ENCODE measurements at places on chromosomes 7 and 10.

DNA sequence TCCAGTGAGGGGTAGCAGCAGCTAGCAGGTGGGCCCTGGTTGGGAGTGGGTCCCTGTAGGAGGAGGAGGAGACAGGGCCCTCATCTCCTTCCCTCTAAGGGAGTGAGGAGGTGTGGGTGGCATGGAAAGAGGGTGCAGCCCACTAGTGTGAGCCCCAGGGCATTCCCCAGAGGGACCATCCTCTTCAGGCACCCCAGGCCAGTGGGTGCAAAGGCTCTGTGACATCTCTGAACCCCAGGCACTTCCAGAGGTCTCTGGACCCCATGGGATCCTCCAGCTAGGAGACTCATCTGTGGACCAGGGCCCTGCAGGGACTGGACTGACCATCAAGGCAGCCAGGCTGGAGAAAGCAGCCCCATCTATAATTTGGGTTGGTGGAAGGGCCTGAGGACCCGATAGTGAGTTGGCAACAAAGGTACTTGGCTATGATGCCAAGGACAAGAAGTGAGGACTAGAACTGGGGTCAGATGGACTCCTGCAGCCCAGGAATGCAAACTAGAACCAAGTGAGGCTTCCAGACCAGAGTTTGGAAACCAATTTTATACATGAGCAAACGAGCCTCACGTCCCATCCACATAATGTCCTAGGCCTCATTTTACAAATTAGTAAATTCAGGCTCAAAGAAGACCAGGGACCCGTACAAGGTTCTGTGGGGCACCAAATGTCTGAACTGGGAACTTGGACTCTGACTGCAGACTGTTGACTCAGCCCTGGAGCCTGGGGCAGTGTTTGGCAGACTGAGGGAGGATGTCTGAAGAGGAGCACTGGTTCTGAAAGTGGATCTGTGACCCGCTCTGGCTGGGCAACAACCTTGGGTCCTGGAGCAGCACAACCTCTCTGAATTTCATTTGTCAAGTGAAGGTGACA lies 1.4 kb upstream of the VSTM4 start:
- no peaks in the 10 kb centered on the region for H3K4me1 ChIP-seq
- no peak overlapping the region for H3K27ac ChIP-seq
- no peaks in the 10 kb centered on the region for H3K36me3 ChIP-seq
- H3K4me3 ChIP-seq: no peak overlapping the region
- H3K27me3 ChIP-seq: no peaks in the 10 kb centered on the region

DNA sequence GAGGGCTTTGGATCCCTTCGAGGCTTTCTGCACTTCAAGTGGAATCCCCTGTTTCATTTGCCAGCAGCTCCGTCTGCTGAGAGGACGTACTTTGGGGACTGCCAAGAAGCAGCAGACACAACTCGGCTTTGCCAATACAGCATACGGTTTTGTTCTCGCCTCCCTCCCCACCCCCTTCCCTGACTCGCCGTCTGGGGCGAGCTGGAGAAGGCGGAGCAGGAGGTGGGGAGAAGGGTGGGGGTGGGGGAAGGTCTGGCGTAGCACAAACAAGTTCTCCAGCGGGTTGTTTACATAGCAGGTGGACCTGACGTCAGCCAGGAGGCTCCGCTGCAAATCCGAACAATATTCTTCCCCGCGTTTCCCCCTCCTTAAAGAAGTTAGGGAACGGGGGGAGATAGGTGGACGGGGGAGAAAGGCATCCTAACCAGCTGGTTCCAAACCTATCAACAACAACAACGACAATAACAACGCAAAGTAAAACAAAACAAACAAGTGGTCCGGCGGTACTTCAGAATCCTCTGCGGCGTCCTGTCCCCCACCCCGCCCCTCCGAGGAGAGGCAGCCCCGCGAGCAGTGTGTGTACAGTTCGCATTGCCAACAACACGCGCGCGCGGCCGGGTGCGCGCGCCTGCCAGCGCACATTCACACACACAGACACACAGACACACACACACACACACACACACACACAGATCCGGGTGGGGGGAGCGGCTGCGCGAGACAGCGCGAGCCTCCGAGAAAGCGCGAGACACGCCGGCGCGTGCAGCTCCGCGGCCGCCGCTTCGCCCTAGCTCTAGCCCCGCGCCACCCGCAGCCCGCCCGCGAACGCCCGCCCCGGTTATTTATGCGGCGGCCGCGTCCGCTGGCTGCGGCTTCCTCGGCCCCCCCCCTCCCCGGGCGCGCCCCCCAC lies 167.0 kb upstream of the PPP1R3A start:
- H3K4me1 ChIP-seq: peaks cover 8% of the 10 kb centered on the region
- H3K36me3 ChIP-seq: no peaks in the 10 kb centered on the region
- peaks cover 30% of the 10 kb centered on the region for H3K27me3 ChIP-seq
- no peak overlapping the region for H3K27ac ChIP-seq
- peak overlapping the region; percentile 45 for H3K4me3 ChIP-seq

DNA sequence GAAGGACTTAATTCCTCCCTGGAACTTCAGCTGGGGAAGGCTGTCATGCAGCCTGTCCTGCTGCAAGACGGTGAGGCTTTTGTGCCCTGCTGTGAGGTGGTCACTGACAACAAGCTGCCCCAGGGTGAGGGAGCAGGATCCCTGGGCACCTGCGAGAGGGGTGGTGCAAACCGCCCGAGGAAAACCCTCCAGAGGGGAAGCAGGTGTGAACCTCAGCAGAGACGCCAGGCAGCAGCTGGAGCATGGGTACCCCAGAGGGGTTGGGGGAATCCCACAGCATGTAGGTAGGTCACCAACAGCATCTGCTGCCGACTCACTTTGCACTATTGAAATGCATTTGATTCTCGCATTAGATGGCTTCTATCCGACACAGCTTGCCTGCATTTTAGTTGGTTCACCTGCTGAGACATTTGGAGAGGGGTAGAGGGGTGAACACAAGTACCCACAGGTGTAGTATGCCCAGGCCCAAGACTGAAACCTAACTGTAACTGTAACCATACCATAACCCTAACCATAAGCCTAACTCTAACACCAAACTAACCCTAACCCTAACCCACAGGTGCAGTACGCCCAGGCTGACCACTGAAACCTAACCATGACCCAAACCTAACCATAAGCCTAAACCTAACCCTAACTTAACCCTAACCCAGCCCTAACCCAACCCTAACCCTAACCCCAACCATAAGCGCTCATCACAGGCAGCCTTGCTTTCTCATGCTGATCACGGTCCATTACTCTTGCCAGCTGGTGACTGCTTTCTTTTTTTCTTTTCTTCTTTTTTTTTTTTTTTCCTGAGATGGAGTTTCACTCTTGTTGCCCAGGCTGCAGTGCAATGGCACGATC lies 85.9 kb downstream of the ELFN1 start:
- H3K4me1 ChIP-seq: no peaks in the 10 kb centered on the region
- no peak overlapping the region for H3K4me3 ChIP-seq
- DNase-seq: no peak
- H3K36me3 ChIP-seq: no peaks in the 10 kb centered on the region
- no peaks in the 10 kb centered on the region for H3K27me3 ChIP-seq

- peak overlapping the region; percentile 29 for H3K4me3 ChIP-seq
- DNase-seq: no peak
- H3K27me3 ChIP-seq: no peaks in the 10 kb centered on the region
- peaks cover 5% of the 10 kb centered on the region for H3K4me1 ChIP-seq
Measured at GRCh38 chr7:101754424-101755159, 62.8 kb upstream of the CUX1 start.

DNA sequence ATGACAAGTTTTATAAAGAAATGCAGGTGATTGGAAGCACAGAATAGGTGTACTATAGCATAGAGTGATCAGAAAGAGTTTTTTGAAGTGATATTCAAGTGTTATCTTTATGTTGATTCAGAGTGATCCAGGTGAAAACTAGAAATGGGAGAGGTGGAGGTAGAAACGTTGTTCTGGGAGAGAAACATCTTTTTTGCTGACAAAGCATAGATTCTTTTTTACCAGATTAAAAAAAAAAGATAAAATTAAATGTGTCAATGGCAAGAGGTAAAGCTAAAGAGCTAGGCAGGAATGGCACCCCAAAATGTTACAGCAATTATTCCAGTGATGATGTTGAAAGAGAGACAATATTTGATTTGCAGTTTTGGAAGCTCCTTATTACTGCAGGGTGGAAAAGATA lies 12.6 kb upstream of the VSTM2A start:
- H3K4me1 ChIP-seq: no peaks in the 10 kb centered on the region
- no peaks in the 10 kb centered on the region for H3K27me3 ChIP-seq
- H3K4me3 ChIP-seq: no peak overlapping the region
- no peak overlapping the region for H3K27ac ChIP-seq
- H3K36me3 ChIP-seq: no peaks in the 10 kb centered on the region

- no peaks in the 10 kb centered on the region for H3K27me3 ChIP-seq
- H3K4me3 ChIP-seq: no peak overlapping the region
- no peaks in the 10 kb centered on the region for H3K4me1 ChIP-seq
- H3K36me3 ChIP-seq: no peaks in the 10 kb centered on the region
- DNase-seq: no peak
Measured at GRCh38 chr10:55466806-55467504, 665.9 kb upstream of the PCDH15 start.

- no peak overlapping the region for H3K4me3 ChIP-seq
- no peak overlapping the region for H3K27ac ChIP-seq
- H3K27me3 ChIP-seq: no peaks in the 10 kb centered on the region
- DNase-seq: no peak
Measured at GRCh38 chr10:132653721-132654120, 116.1 kb downstream of the INPP5A start.

DNA sequence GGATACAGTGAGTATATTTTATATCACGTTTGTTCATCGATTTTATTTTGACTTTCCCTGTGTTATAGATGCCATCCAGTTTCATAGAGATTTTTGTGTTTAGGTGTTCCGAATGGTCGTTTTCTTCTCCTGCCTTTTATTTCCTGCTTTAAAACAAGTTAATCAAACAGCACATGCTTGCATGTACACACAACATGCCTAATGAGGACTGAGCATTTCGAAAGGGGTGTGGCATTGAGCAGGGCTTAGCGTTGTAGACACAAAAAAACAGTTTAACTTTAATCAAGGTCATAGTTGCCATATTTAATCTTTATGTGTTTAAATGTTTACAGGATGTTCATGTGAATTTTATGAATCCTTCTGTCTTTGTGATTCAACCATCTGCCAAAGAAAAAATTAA lies 430.5 kb upstream of the GALNT17 start:
- no peaks in the 10 kb centered on the region for H3K4me1 ChIP-seq
- H3K27ac ChIP-seq: no peak overlapping the region
- H3K36me3 ChIP-seq: no peaks in the 10 kb centered on the region
- no peaks in the 10 kb centered on the region for H3K27me3 ChIP-seq

GRCh38 chr10:113297226-113297625 lies 255.6 kb upstream of the HABP2 start:
- no peak overlapping the region for H3K4me3 ChIP-seq
- no peak overlapping the region for H3K27ac ChIP-seq
- H3K36me3 ChIP-seq: no peaks in the 10 kb centered on the region
- no peaks in the 10 kb centered on the region for H3K27me3 ChIP-seq
- DNase-seq: no peak

- H3K27me3 ChIP-seq: no peaks in the 10 kb centered on the region
- no peak for DNase-seq
- H3K4me1 ChIP-seq: no peaks in the 10 kb centered on the region
- no peaks in the 10 kb centered on the region for H3K36me3 ChIP-seq
Measured at GRCh38 chr7:113204415-113204814, 86.1 kb upstream of the SMIM30 start.

- H3K27ac ChIP-seq: no peak overlapping the region
- H3K4me3 ChIP-seq: no peak overlapping the region
- no peaks in the 10 kb centered on the region for H3K36me3 ChIP-seq
- no peaks in the 10 kb centered on the region for H3K4me1 ChIP-seq
Measured at GRCh38 chr10:113493195-113493594, 59.7 kb upstream of the HABP2 start.

GRCh38 chr7:37928878-37929277 lies 8.4 kb downstream of the EPDR1 start:
- no peaks in the 10 kb centered on the region for H3K27me3 ChIP-seq
- H3K4me1 ChIP-seq: no peaks in the 10 kb centered on the region
- H3K27ac ChIP-seq: no peak overlapping the region
- no peak overlapping the region for H3K4me3 ChIP-seq
- no peak for DNase-seq

DNA sequence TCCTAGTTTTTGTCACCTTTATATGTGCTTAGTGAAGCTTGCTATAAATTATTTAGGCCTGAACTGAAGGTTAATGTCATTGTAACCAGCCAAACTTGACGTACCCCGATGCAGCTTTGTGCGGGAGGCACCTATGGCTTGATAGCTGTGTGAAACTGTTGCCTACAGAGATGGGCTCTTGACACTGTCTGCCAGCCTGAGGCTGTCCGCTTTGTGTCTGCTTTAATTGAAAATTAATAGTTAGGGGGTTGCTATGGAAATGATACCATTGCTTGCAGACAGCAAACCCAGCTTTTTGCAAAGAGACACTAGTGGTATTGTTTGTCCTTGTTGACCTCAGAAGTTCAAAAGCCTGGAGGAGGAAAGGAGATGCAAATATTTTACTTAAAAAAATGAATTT lies 2.1 kb upstream of the FOXP2 start:
- H3K27ac ChIP-seq: no peak overlapping the region
- no peak overlapping the region for H3K4me3 ChIP-seq
- no peaks in the 10 kb centered on the region for H3K4me1 ChIP-seq
- H3K27me3 ChIP-seq: no peaks in the 10 kb centered on the region

DNA sequence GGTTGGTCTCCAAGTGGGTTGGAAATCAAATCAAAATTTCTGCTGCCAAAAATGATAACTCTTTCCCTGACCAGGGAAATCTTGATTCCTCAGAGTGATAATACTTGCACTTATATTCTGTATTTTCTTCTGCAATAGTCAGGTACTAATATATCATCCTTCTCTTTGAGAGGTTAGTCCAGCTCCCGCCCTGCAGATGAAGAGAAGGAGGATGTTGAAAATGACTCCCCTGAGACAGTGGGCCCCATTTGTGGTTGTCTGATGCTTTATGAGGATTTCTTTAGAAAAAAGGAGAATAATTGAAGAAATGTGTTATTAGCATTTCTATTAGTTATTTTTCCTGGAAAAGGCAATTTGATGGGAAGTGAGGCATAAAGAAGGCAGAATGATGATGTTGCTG lies 213.0 kb downstream of the SEC23IP start:
- DNase-seq: no peak
- no peak overlapping the region for H3K27ac ChIP-seq
- H3K4me1 ChIP-seq: no peaks in the 10 kb centered on the region
- H3K36me3 ChIP-seq: no peaks in the 10 kb centered on the region
- H3K27me3 ChIP-seq: no peaks in the 10 kb centered on the region
- H3K4me3 ChIP-seq: no peak overlapping the region

DNA sequence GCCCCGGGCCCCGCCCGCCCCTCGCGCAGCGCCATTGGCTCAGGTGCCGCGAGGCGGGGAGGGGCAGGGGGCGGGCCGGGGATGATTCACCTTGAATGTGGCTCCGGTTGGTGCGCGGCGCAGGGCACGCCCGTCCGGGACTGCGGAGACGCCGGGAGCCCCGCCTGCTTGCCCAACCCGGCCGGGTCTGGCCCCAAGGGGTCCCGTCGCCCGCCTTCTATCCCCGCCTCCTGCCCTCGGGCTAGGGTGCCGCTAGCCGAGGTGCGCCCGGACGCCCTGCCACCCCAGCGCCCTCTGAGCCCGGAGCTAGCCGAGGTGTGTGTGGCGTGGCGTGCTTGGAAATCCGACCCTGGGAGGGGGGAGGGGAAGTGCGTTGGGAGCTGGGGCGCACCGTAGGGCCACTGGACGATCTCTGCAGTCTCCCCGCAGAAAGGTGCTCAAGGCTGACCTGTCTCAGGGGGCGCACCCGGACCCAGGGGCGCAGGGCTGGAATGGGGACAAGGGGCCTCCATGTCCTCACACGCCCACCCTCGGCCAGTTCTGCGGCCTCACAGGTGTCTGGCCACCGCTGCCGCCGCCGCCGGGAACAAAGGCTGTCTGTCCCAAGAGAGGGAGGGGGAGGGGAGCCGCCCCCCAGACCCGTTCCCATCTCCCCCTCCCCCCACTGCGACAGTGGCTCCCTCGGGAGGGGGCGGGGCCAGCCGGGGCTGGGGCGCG lies 168.9 kb downstream of the NRF1 start:
- peak overlapping the region; percentile 59 for H3K27ac ChIP-seq
- H3K27me3 ChIP-seq: peaks cover 59% of the 10 kb centered on the region
- peaks cover 51% of the 10 kb centered on the region for H3K4me1 ChIP-seq
- no peaks in the 10 kb centered on the region for H3K36me3 ChIP-seq
- H3K4me3 ChIP-seq: peak overlapping the region; percentile 53
- DNase-seq: peak; percentile 67

All from CD8-positive, alpha-beta memory T cell (primary cell).